ENCODE measurements at places on chromosomes 7 and 10. TPM values are rescaled to one million over a fixed set of nuclear protein-coding genes. Genes with fewer than 3 reads are reported as not detected.

The WEE2 gene
- total RNA-seq, result 0.06 TPM

- H3K4me3 ChIP-seq, result no peak overlapping the region
- no peak overlapping the region for H3K27ac ChIP-seq
- no peak for DNase-seq
- H3K27me3 ChIP-seq, result no peaks in the 10 kb centered on the region
Observed at GRCh38 chr7:98178321-98178720, 32.9 kb upstream of the BHLHA15 start.

- DNase-seq, result no peak
- H3K4me3 ChIP-seq, result no peak overlapping the region
- no peaks in the 10 kb centered on the region for H3K4me1 ChIP-seq
- H3K27ac ChIP-seq, result no peak overlapping the region
- no peaks in the 10 kb centered on the region for H3K27me3 ChIP-seq
Observed at GRCh38 chr7:99006739-99007424, 128.6 kb downstream of the TRRAP start.

GRCh38 chr7:112942981-112943380, 143.6 kb downstream of the GPR85 start:
- no peak overlapping the region for H3K4me3 ChIP-seq
- no peak for DNase-seq
- peaks cover 4% of the 10 kb centered on the region for H3K4me1 ChIP-seq

The GLCCI1 gene
- 25.2 TPM for total RNA-seq

The TAS2R41 gene
- total RNA-seq, result not detected

DNA sequence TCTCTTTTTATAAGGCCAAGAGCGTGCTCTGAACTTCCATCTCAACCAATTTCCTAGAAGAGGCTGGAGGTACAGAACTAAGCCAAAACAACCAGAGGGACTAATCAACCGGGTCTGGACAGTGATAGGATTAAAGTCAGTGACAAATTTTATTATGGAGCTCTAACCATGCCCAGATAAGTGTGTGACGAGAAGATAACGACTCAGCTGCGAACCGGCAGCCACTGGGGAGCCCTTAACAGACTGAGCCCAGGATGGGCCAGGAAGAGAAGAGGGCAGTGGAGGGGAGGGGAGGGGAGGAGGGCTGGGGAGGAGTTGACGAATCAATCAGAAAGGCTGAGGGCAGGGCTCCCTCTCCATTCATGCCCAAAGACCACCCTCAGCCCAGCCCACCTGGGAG, 119.9 kb downstream of the PLXNA4 start:
- no peak for DNase-seq
- no peaks in the 10 kb centered on the region for H3K36me3 ChIP-seq
- H3K4me3 ChIP-seq, result no peak overlapping the region
- no peaks in the 10 kb centered on the region for H3K27me3 ChIP-seq

DNA sequence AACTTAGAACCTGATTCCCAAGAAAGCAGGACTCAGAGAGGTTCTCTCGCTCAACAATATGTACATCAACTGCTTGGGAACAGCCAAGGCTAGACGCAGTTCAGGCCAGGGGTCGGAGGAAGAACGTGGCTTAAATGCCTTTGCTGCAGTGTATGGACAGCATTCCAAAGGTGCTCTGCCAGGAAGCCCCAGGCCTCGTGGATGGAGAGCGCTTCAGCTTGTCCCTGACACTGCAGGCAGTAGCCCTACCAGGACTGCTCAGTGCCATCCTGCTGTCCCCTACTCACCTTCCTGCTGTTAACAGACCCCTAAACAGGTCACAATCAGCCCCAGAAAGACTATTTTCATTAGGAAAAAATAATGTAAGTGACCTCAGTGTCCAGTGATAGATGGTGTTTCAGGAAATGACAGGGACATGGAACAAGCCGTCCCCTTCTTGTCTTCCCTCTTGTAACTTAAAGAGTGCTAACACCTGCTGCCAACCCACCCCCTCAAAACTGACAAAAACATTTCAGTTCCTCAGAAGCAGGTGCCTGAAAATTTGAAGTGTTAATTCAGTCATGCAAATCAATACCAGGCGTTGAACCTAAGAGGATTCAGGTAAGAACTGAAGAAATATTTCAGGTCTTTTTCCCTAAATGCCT, 16.5 kb downstream of the CREB3L2 start:
- no peak overlapping the region for H3K4me3 ChIP-seq
- H3K4me1 ChIP-seq, result peaks cover 26% of the 10 kb centered on the region
- peak overlapping the region; percentile 1 for H3K27ac ChIP-seq
- no peaks in the 10 kb centered on the region for H3K27me3 ChIP-seq
- H3K36me3 ChIP-seq, result no peaks in the 10 kb centered on the region
- DNase-seq, result no peak

The PAPOLB gene
- total RNA-seq, result 0.06 TPM

DNA sequence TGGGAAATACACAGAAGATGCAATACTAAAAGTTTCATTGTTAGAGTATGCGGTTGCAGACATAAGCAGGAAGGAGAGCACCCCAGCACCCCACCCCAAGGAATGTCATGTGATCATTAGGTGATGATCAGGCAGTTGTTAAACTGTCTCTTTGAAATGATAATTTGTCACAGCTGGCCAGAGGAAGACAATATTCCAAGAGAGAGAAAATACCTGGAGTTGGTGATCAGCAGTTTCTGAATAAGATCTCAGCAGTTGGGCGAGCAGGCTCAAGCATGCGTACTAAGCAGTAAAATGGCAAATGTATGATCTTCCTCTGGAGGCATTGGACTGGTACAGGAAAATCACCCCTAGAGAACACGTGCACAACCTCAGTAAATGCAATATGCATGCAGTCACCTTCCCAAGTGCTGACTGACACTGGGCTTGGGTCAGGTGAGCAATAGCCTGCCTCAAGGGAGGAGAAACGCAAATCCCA, 250.1 kb upstream of the MBL2 start:
- no peaks in the 10 kb centered on the region for H3K36me3 ChIP-seq
- H3K27ac ChIP-seq, result no peak overlapping the region
- H3K27me3 ChIP-seq, result no peaks in the 10 kb centered on the region
- no peak overlapping the region for H3K4me3 ChIP-seq

DNA sequence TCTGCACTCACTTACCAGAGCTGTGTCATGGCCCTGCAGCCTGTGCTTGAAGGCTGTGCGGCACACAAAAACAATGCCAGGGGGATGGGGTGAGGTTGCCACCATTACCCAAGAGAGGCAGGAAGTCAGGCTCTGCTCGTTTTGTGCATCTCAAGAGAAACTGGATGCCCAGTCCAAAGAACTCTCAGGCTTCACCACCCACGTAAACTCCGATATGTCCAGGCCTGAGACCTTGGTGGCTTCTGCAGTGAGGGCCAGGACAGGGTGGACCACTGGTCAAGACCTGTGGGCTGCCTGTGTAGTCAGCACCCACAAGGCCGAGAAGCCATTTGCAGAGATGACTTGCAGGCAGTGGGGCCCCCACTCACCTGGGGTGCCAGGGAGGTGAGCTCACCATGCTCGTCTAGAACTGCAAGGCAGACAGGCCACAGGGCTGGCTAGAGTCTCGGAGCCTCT, 54.7 kb upstream of the EBF3 start:
- H3K4me1 ChIP-seq, result no peaks in the 10 kb centered on the region
- H3K27me3 ChIP-seq, result no peaks in the 10 kb centered on the region
- H3K4me3 ChIP-seq, result no peak overlapping the region
- no peak for DNase-seq
- no peaks in the 10 kb centered on the region for H3K36me3 ChIP-seq

The SFRP5 gene
- 0.31 TPM for total RNA-seq

GRCh38 chr10:124091646-124092249, 1.6 kb downstream of the CHST15 start:
- peak overlapping the region; percentile 52 for H3K4me3 ChIP-seq
- no peaks in the 10 kb centered on the region for H3K4me1 ChIP-seq
- H3K27me3 ChIP-seq, result no peaks in the 10 kb centered on the region

The NPFFR1 gene
- total RNA-seq, result 0.09 TPM
